Germinal center (tissue), 1 donor: ENCODE measurements at places on chromosomes 4 and X.
A peak's percentile ranks its signal among the peaks of the same experiment; 100 is the strongest.

- no peak for DNase-seq
Measured at GRCh38 chrX:115525486-115525885, 35.5 kb upstream of the PLS3 start.

DNA sequence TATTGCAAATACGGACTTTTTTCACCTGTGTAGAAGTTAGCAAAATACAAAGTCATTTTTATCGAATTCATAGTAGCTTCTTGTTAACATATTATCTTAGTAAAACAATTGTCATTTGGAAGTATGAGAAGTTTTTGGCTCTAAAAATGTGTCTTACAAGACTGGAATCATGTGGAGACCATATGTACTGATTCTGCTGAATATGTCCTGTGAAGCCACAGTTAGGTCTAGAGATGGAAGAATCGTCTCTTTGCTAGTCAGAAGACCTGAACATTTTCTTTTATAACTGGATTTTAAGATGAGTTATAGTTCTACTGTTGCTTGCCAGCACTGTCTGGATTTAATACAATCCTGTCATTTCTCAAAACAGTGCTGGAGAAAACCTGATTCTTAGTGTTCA is 29.0 kb downstream of the TMEM165 start:
- no peak for DNase-seq

GRCh38 chr4:185143601-185143969 is 519 bp downstream of the SLC25A4 start:
- DNase-seq = peak; percentile 25

GRCh38 chr4:41420541-41420940 is 117.4 kb upstream of the LIMCH1 start:
- DNase-seq = no peak

DNA sequence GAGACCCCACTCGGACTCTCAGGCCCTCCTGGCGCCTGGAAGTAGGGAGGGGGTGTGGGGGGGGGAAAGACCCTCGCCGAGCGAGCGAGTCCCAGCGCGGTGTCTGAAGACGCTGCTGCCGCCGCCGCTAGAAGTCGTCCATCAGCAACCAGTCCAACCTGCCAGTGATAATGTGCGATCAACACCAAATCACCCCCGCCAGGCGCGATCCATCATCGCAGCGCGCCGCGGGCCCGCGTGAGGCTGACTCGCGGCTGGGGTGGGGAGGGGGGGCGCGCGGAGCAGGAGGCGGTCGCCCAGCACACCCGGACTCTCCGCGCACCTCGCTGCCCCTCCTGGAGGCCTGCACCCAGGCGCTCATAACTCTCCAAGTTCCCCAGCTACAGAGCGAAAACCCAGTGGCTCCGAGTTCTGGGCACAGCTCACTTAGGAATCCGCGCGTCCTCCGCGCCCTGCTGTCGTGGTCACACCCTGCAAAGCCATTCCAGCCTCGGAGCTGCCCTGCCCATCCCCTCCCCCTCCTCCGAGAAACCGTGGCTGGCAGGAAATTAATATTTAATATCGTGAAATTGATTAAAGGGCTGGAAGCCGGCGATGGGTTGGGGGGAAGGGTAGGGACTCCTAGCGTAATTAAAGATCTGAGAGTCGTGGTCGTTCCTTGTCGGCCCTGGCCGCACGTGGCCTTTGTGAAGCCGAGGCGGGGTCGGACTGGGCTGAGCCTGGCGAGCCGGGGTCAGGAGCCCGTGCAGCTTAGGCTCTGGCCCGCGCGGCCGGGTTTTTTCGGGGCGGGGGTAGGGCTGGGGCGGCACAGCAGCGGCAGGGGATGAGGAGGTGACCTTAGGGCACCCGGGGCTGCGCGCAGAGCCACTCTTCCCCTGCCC is 58.1 kb upstream of the BCOR start:
- no peak for DNase-seq
